ENCODE measurements at places on chromosomes 2 and 18.

DNA sequence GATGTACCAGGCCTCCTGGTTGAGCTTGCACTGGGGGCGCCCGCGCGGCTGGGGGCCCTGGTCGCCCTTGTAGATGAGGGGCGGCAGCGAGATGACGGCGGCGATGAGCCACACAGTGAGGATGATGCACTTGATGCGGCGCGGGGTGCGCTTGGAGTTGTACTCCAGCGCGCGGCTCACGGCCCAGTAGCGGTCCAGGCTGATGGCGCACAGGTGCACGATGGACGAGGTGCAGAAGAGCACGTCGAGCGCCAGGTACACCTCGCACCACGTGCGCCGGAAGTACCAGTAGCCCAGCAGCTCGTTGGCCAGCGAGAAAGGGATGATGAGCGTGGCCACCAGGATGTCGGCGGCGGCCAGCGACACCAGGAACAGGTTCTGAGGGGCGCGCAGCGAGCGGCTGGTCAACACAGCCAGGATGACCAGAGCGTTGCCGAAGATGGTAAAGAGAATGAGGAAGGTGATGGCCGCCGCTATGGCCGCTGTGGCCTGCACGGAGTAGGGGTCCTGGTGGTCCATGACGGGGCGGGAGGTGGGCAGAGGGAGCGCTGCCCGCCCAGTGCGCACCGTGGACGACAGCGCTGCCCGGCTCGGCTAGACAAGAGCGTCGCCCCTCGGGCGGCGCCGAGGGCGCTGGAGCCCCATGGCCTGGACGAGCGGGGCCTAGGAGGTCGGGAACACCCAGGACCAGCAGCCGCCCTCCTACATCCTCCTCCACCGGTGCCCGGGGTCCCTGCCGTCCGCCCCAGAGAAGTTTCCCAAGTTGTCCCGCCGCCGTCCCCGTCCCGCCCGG, 544 bp downstream of the ADRA2B start:
- DNase-seq = no peak

- DNase-seq = no peak
These were observed 298.6 kb downstream of the MEIS1 start for GRCh38 chr2:66733364-66733999.

DNA sequence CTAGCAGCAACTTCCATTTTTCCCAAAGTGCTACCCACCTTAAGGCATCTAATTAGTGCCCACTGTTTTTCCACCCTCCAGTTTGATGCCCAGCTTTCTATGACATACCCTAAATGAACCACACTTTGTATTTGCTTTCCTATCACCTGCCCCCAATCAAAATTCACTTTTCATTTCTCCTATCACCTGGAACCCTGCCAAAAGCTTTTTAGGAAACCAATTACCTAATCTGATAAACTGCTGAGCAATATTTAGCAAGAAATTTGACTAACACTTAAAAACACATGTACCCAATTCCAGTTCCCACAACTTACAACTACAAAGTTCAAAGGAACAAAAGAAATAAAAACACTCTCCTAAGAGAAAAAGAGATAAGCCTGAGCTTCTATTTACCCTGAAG, 71.7 kb downstream of the IKZF2 start:
- DNase-seq = no peak

DNA sequence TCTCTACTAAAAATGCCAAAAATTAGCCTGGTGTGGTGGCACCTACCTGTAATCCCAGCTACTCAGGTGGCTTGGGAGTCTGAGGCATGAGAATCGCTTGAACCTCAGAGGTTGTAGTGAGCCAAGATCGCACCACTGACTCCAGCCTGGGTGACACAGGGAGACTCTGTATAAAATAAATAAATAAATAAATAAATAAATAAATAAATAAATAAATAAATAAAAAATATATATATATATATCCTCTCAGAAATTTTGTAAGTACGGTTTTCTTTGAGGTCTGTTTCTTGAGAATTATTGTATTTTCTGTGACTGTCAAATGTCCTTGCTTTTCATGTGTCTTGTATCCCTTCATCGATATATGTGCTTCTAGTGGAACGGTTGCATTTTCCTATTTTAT, 406.9 kb upstream of the FIGN start:
- no peak for DNase-seq

- DNase-seq = no peak
These were observed 32.1 kb downstream of the RPRD1A start for GRCh38 chr18:36035253-36035652.

DNA sequence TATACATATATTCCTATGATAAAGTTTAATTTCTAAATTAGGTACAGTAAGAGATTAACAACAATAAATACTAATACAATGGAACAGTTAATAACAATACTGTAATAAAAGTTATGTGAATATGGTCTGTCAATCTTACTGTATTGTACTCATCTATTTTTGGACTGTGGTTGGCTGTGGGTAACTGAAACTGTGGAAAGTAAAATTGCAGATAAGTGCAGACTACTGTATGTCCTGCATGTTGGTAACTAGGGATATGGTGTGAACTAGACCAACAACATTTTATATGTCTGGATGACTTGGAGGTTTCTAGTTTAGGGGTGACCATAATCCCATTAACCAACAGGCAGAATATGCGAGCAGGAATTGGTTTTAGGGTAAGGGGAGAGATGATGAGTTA, 23.3 kb downstream of the PHLPP1 start:
- no peak for DNase-seq

DNA sequence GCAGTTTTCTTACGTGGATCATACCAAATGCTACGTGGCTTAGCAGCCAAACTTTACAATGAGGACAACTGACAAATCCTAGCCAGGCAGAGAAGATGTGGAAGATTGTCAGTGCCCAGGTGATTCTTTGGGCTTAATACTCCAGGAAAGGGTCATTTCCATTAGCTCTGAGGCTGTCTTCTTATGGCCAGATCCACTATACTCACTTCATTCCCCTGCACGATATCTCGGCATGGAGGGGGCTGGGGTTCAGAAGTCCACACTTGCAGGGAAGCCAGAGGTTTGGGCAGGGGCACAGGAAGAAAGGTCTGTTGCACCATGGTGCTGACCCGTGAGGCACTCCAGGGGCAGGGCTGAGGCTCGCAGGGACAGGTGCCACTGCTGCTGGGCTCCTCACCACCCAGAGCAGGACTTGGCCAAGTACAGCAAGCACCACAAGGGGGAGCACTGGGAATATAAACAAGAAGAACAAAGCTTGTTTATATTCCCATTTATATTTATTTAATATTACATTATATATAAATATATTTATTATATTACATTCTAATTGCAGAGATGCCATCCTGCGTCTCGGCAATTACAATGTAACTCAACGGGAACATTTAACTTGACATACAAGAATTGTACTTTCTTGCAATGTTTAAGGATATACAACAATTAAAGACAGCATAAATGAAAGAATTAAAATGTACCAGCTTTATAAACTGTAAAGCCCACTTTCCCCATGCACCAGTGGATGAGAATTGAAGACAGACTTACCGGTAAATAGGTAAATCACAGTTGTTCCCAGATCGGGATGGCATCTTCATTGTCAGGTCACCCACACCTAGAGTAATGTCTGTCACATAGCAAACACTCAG, 27.2 kb downstream of the CLUL1 start:
- peak; percentile 17 for DNase-seq

- DNase-seq = no peak
These were observed 60.5 kb upstream of the GALNT5 start for GRCh38 chr2:157196956-157197355.

GRCh38 chr2:26086155-26086637, 52.3 kb downstream of the RAB10 start:
- DNase-seq = no peak

Data from stimulated activated CD4-positive, alpha-beta T cell treated with anti-CD3 and anti-CD28 coated beads, TNF-alpha, amount 100 ng/mL, for 1 hour (primary cell).